ENCODE measurements at places on chromosomes 3 and 15. TPM values are rescaled to one million over a fixed set of nuclear protein-coding genes. Genes with fewer than 3 reads are reported as not detected.

GRCh38 chr3:195210266-195210973, 60.5 kb downstream of the XXYLT1 start:
- no peak overlapping the region for H3K4me3 ChIP-seq
- DNase-seq: no peak

- DNase-seq: no peak
- no peak overlapping the region for H3K27ac ChIP-seq
- peaks cover 3% of the 10 kb centered on the region for H3K36me3 ChIP-seq
- no peaks in the 10 kb centered on the region for H3K4me1 ChIP-seq
- no peak overlapping the region for H3K4me3 ChIP-seq
These were observed 70.7 kb downstream of the TOP2B start for GRCh38 chr3:25594007-25594502.

DNA sequence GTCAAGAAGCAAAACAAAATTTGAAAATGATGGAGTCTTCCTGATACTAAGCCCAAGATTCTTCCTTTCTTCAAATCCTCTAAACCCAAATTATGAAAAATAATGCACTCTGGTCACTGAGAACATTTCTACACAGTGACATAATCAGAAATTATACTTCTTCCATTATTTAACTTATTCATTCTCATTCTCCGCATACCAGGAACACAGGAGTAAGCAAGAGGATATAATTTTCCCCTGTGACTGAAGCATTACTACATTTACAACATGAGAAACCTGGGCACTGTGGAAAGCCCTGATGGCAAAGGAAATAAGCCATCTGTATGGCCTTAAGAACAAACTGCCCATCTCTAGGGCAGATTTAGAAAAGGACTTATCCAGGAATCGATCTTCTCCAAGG, 47.0 kb downstream of the EXD1 start:
- H3K4me1 ChIP-seq: no peaks in the 10 kb centered on the region
- no peak overlapping the region for H3K27ac ChIP-seq
- H3K27me3 ChIP-seq: no peaks in the 10 kb centered on the region
- H3K4me3 ChIP-seq: no peak overlapping the region
- DNase-seq: no peak

GRCh38 chr3:51876186-51876585, 785 bp upstream of the IQCF5 start:
- H3K27ac ChIP-seq: no peak overlapping the region
- H3K4me3 ChIP-seq: no peak overlapping the region
- no peaks in the 10 kb centered on the region for H3K36me3 ChIP-seq
- no peaks in the 10 kb centered on the region for H3K4me1 ChIP-seq

GRCh38 chr15:59997070-59997701, 6.9 kb upstream of the FOXB1 start:
- peaks cover 4% of the 10 kb centered on the region for H3K4me1 ChIP-seq
- no peak overlapping the region for H3K27ac ChIP-seq
- H3K27me3 ChIP-seq: peaks cover 95% of the 10 kb centered on the region

DNA sequence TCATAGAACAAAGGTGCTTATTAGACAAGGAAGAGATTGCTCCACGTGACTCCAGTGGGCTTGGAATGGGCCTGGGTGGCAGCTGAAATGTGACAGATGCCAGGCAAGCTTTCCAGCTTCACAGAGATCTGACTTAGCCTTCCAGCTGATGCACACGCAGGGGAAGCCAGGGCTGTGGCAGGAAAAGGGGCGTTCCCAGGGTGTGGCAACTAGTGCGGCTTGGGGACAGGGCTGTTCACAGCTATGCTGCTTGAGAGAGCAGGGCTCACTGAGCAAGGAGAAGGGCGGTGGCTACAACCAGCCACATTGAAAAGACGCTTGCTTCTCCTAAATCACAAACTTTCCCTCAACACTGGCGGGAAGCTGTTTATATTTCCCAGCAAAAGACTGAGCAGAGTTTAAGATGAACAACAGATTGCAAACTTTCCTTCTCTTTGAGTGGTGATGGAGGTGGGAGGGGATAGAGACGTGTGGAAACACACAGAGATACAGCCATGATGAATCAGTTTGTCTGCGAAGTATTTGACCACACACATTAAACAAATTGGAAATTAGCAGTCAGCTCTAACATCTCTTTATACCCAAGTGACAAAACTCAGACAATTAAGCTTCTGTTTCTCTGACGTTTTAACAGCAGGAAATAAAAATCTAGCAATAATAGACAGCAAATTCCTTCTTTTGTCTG, 127.5 kb downstream of the BDH1 start:
- H3K27me3 ChIP-seq: no peaks in the 10 kb centered on the region
- H3K27ac ChIP-seq: no peak overlapping the region
- no peaks in the 10 kb centered on the region for H3K36me3 ChIP-seq
- no peak for DNase-seq

GRCh38 chr3:130430266-130430665, 84.8 kb downstream of the COL6A5 start:
- DNase-seq: no peak
- H3K36me3 ChIP-seq: no peaks in the 10 kb centered on the region
- no peak overlapping the region for H3K27ac ChIP-seq

GRCh38 chr3:55169608-55170072, 241.8 kb upstream of the LRTM1 start:
- no peaks in the 10 kb centered on the region for H3K27me3 ChIP-seq
- no peak overlapping the region for H3K4me3 ChIP-seq
- no peaks in the 10 kb centered on the region for H3K4me1 ChIP-seq
- H3K27ac ChIP-seq: no peak overlapping the region
- DNase-seq: no peak

DNA sequence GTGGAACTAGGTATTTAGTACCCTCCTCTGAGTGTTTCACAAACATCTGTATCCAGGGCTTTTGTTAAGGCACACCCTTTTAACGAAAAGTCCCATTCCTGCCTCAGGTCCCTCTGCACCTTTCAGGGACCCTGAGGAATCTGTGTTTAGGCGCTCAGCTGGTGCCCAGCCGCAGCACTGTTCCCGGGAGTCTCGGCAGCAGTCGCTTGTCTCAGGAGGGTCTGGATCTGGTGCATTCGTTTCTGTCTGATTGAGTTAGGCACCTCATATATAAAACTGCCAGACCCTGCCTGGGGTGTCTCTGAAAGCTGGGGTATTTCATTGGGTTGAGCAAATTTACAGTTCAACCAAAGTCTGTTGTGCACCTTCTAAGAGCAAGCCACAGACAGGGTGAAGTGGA, 162.8 kb upstream of the TOPAZ1 start:
- H3K27ac ChIP-seq: no peak overlapping the region
- H3K4me3 ChIP-seq: no peak overlapping the region
- no peaks in the 10 kb centered on the region for H3K36me3 ChIP-seq
- no peaks in the 10 kb centered on the region for H3K4me1 ChIP-seq
- H3K27me3 ChIP-seq: no peaks in the 10 kb centered on the region
- no peak for DNase-seq

The A4GNT gene
- total RNA-seq: 0.47 TPM

The GPR62 gene
- total RNA-seq: not detected

The ROPN1B gene
- not detected for total RNA-seq

The TP63 gene
- 0.03 TPM for total RNA-seq

The LMAN1L gene
- not detected for total RNA-seq

The CMTM8 gene
- total RNA-seq: 12.6 TPM

Measured in pancreas (tissue), 10 donors.